ENCODE measurements at places on chromosomes 7 and 10.

DNA sequence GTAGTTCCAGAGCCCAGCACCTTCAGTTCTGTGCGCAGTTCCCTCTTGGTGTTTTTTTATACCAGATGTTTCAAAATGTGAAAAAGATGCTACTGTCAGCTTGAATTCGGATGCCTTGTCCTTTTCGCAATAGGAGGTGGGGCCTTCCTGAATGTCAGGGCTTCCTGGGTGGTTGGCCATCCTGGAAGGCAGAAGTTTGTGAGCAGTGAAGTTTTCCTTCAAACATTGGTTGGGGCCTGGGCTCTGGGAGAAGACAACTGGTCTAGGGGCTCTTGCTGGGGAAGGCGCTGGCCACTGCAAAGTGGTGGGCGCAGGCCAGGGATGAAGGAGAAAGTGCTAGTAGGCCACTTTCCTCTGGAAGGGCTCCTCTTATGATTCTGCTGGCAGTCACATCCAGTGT, 56.8 kb upstream of the JAZF1 start:
- no peak for DNase-seq

- DNase-seq: no peak
These were observed 30.0 kb upstream of the KNDC1 start for GRCh38 chr10:133129859-133130495.

DNA sequence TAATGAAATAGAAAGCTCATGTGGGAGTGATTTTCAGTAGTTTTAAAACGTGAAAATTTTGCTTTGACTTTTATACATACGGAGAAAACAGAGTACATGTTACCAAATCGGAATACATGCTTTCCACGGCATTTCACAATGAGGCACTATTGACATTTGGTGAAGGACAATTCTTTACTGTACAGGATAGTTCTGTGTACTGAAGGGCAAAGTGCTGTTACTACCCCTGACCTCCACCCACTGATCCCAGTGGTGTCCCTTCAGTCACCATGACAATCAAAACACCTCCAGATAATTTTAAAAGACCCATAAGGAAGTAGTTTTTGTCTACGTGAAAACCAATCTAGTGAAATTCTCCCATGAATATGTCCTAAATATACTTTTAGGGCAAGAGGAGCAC, 33.1 kb upstream of the ANK3 start:
- DNase-seq: no peak

GRCh38 chr7:102469351-102469971, 4.7 kb downstream of the LRWD1 start:
- no peak for DNase-seq
